Stimulated activated CD4-positive, alpha-beta T cell treated with anti-CD3 and anti-CD28 coated beads, TNF-alpha, amount 100 ng/mL, for 24 hours (primary cell): ENCODE measurements at places on chromosomes 12 and 14.

DNA sequence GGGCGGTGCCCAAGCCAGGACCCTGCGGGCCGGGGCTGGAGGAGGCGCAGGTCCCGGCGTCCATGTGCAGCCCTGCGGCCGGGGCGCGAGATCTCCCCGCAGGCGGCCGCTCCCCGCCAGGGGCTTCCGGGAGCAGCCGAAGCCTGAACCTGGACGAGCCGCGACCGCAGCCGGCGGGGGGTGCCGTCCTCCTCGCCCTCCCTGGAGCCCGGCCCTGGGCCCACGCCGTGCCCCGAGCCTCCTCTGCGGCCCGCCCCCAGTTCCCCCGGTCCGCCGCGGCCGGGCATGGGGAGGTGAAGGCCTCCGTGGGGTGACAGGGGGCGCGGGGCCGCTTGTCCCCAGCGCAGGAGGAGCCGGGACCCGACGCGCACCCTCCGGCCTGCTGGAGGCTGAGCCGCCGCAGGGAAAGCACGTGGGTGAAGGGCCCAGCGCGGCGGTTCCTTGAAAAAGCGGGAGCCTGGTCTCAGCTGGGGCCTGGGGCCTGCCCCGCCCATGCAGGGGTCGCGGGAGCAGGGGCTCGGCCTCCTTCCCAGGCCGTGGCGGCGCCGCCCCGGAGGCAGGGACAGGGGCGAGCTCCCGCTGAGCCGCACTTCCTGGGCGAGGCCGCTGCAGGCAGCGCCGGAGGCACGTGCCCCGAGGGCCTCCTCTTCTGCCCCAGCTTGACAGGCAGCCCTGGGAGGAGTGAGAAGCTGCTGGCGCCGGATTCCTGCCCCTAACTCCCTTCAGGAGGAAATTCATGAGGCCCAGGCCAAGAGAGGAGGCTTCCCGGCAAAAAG lies 55.6 kb upstream of the PPP2R5C start:
- DNase-seq: peak; percentile 41

DNA sequence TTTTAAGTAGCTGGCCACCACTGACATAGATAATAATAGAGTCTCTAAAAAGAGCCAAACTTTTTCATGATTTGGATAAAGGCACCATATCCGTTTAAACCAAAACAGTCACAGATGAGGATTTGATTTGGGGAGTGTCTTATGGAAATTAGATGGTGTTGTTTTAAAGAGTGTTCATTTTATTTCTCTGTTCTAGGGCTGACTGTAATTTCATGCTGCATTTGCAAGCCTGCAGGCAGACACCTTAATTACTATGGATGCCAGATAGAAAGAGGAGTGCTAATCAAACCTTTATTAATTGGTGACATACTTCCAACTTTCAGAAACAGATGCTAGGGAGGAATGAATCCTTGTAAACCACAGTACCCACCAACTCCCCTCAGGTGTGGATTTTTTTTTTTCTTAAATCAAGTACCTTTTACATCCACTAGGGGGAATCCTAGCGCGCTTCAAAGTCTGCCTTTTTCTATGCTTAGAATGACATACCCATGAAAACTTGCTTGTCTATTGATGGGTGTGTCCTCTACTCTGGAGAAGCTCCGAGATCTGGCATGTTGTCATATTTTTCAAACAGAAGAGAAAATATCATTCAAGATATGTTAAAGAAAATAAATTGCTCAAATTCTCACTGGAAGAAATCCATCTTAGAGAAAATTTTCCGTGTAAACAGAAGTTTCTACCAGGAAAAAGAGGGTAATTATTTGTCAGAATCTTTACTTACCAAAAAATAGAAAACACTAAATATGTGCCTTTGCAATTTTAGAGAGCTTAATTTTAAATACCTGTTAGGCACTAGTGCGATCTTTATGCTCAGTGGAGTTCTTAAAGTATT lies 14.2 kb upstream of the PLXNC1 start:
- DNase-seq: no peak

- no peak for DNase-seq
These were observed 43.5 kb upstream of the FKBP4 start for GRCh38 chr12:2751230-2751629.

DNA sequence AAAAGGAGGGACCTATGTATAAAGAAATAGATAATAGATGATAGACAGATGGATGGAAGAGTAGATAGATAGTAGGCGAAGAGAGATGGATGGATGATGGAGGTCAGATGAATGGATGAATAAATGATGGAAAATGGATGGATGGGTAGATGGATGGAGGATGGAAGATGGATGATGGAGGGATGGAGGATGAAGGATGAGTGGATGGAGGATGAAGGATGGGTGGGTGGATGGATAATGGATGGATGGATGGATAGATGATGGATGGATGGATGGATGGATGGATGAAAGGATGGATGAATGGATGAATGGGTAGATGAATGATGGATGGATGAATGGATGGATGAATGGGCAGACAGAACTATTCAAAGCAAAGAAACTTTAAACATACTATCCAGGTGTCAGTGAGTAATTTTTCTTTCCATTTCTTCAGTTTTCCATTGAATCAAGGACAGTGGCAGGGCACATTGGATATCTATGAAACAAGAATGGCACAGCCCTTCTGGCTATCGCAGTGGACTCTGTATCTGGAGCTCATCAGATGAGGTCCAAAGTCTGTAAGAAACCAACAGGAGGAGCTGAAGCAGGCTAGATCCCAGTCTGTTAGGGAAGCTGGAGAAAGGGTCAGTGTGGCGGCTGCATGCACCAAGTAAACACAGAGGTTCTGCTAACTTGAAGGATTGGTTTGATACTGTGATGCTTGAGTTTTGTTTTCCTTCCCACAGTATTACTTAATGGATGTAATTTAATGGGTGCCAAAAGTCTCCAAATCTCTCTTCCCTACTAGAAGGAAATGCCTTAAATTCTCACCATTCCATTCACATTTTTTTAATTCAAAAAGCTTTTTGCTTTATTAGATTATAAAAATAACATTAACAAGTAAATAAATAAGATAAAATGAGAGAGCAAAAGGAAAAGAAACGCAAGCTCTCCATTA lies 18.1 kb upstream of the MED13L start:
- no peak for DNase-seq

DNA sequence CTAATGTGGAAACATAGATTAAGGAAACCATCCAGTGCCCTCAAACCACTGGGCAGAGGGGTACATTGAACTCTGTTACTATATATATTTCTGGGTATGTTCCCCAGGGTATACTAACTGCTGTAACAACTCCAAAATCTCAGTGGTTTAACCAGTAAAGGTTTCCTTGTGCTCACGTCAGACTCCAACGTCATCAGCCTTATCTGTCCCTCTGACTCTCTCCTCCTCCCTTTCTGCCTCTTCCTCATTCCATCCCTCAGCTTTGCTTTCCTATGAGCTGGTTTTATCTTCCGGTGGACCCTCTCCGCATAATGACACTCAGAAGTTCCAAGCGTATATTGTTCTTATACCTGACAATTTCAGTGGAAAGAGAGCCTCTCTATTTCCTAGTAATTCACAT lies 21.2 kb upstream of the SMCO2 start:
- no peak for DNase-seq

DNA sequence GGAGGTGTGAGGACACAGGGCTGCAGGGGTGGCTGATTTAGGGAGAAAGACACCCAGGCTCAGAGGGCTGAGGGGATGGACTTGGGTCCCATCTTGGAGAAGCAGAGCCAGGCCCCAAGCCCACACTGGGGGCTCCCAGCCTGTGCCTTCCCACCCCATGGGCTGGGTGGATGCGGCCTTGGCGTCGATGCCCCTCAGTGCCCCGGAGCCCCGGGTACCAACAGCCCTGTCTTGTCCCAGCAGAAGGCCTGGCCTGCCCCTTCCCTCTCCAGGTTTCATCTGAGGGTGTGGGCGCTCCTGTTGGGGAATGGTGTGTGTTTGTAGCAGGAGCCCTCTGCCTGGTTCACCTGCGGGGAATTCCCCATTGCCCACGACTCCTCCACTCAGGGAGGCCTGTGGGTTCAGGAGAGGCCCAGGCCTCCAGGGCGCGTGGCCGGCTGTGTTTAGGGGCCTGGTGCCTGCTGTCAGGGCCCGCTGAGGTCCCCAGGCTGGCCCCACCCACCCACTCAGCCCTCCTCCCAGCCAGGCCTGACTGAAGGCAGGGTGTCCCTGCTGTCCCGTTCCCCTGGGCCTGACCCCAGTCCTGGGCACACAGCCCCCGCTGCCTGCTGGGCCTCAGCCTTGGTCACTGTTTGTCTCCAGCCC lies 51.1 kb upstream of the BEGAIN start:
- DNase-seq: no peak

DNA sequence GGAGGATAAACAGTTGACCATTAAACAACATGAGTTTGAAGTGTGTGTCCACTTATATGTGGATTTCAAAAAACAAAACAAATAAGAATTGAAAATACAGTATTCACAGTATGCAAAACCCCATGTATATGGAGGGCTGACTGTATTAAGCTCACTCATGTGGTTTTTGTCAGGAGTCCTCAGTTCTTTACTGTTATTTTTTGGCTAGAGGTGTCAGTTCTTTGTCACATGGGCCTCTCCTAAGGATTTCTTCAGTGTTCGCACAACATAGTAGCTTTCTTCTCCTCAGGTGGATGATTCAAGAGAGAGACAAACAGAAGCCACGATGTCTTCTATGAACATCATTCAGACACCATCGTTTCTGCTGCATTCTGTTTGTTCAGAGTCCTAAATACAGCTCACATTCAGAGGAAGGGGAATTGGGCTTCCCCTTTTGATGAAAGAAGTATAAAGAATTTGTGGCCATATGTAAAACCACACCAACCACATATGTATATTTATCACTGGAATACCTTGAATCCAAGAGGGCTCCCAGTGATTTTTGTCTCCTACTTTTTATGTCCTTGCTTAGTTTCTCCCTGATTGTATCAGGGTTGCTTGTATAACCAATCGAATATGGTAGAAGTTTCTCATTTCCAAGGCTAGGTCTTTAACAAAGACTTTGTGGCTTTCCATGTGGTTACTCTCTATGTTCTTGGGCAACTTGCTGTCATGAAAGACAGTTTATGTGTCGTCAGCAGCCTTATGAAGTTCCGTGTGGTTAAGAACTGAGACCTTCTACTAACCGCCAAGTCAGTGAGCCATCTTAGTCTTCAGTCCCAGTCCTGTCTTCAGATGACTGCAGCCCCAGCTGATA lies 18.9 kb downstream of the MNAT1 start:
- peak; percentile 21 for DNase-seq

GRCh38 chr12:130987151-130987931 lies 33.6 kb downstream of the ADGRD1 start:
- DNase-seq: no peak

DNA sequence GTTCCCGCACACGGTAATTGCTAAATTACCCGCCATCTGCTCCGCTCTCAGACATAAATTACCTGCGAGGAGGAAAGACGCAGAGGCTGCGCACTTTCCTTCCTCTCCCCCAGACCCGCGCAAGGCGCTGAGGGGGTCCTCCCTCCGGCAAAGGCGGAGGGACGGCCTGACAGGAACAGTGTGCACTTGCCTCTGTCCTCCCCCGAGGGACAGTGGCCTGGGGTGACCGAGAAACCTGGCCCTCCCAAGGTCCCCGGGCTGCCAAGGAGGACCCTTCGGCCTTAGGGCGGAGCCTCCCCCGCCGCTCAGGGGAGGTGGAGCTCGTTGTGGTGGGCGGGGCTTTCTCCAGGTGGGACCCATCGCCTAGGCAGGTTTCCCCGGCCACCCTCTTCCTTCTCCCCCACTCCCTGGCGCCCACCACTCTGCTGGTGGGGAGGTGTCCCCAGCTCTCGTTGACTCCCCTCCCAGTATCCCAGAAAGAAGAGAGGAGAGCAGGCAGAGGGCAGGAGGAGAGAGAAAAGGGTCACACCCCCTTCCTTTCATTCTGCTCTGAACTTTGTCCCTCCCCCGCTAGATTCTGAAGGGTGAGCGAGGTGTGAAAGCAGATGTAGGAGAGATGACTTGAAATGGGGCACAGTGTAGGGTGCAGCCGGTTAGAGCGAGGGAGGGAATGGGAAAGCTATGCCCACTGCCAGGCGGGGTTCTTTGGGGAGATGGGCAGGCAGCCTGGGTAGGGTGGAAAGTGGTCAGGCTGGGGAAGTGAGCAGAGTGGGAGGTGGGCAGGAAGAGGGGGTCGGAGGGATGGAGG lies 11.4 kb upstream of the CALCOCO1 start:
- DNase-seq: no peak

DNA sequence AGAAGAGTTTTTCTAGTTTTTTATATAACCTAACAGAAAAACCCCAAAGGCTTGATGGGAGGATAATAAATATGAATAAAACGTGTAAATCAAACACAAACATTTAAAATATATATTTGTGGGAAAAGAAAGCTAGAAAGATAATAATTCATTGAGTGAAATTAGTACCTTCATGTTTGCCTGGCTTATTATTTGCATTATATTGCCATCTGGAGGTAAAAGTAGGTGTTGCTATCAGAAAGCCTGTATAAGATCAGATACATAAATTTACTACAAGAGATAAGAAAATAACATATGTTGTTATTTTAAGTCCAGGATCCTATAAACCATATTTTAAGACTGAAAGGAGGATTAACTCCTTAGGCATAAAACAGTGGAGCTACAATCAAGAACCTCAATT lies 77.7 kb downstream of the NTS start:
- no peak for DNase-seq

DNA sequence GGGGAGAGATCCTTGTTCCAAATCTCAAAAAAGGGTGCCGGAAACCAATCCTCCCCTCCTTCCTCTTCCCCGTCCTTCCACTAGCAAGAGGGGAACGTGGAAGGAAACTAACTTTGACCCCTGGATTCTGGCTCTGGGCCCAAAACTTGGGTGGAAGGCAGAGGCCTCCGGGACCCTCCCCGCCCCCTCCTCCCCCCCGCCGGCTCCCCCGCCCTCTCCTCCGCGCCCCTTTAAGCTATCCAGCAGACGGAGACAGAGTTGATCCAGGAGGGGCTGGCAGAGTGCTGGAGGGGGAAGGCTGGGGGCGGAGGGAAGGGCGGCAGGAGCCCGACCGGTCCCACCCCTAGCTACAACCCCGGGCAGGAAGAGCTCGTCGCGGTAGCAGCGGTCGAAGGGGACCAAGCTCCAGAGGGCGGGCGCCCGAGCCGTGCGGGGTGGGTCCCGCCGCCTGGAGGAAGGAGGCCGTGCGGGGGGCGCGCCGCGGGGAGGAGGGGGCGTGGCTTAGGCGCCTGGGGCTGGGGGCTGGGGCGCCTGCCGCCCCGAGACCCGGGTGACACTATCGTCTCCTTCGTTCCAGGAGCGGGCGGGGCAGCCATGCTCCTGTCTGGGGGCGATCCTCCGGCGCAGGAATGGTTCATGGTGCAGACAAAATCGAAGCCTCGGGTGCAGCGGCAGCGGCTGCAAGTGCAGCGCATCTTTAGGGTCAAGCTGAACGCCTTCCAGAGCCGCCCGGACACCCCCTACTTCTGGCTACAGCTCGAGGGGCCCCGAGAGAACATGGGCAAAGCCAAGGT lies at the start of gene NYNRIN:
Gene NYNRIN, plus strand, starts transcription at position 351 of the 794 bp plus-strand sequence. Its CDS starts 244 bp downstream, at position 595.
- no peak for DNase-seq

DNA sequence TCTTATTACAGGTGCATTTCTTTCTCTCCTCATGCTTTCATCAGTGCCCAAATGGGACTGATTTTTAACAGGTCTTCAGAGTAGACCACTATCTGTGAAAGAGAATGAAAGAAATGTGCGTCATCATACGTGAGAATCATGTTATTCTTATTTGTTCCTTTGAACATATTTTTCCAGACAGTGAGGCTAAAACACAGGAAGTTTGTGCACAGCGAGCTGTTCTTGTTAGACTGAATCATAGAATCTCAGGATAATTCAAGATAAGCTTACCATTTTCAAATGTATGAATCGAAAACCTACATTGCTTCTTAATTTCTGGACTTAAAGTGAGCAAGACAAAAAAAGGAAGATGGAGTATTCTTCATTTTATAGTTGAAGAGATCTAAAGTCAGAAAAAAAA lies 383.1 kb downstream of the EGLN3 start:
- no peak for DNase-seq
